Thyroid gland (tissue), 4 donors: ENCODE measurements at places on chromosomes 7 and 10. TPM values are rescaled to one million over a fixed set of nuclear protein-coding genes. Genes with fewer than 3 reads are reported as not detected.

The CARD11 gene
- 7.7 TPM for total RNA-seq

The PVRIG gene
- total RNA-seq: 2.6 TPM

DNA sequence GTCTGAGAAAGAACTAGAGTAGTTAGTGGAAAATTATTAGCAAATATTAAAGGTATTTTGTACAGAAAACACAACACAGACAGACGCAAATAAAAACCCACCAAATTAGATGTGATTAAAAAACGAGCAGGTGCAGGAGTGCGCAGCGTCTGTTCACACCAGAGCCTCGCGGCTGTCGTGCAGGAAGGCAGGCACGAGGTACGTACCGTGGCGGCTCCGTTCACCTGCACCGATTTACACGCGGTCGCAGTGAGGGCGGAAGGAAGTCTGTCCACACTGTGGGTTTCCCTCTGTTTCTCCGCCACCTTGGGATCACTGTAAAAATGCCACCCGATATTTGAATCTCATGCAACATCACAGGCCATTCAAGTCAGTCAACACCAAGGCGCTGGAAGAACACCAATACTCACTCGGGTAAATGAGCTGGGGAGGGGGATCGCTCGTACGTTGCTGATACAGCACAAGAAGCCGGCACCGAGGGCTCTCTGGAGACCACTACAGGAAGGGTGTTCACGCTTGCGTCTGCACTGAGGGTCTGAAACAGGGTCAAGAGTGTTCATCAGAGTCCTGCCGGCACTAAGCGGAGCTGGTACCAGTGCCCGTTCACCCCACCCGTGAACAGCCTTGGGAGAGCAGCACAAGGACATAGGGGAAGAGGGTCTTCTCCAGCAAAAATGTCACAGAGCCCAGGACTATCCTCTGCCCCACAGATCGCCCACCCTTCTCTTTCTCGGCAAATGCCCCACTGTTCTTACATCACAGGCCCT, 116.8 kb downstream of the LARP4B start:
- H3K27me3 ChIP-seq: no peaks in the 10 kb centered on the region
- H3K36me3 ChIP-seq: peaks cover 72% of the 10 kb centered on the region
- DNase-seq: no peak
- peaks cover 9% of the 10 kb centered on the region for H3K4me1 ChIP-seq
- H3K27ac ChIP-seq: no peak overlapping the region

GRCh38 chr7:26533217-26533616, 241.6 kb downstream of the SNX10 start:
- no peaks in the 10 kb centered on the region for H3K4me1 ChIP-seq
- no peaks in the 10 kb centered on the region for H3K27me3 ChIP-seq
- no peak overlapping the region for H3K4me3 ChIP-seq
- no peaks in the 10 kb centered on the region for H3K36me3 ChIP-seq

The IL2RA gene
- 11.3 TPM for total RNA-seq
